PC-9 (cell line): ENCODE measurements at places on chromosomes 13 and 19. TPM values are rescaled to one million over a fixed set of nuclear protein-coding genes. Genes with fewer than 3 reads are reported as not detected.

DNA sequence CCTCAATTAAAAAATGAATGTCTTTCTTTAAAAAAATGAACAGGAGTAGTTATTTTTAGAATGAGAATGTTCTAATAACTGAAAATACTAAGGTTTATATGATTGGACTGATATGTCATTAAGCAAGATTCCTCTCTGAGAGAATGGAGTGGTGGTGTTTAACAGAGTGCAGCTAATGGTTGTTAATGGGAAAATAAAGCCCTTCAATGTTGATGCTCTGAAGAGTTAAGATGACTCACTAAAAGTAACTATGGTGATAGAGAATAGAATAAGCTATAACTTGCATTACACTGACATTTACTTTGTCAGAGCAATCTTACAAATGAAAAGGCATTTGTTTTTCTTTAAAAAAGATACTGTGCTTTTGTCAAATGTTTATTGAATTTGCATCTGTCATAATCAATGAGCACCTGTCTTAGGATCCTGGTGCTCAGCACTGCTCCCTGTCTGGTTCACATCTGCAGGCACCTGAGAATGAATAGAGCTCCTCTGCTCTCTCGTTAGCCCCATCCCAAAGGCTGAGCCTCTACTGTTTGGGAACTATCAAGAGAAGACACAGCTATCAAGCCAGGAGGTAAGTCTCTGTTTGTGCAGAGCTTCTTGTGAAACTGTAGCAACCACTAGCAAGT, 15.1 kb downstream of the PABPC3 start:
- no peaks in the 10 kb centered on the region for H3K36me3 ChIP-seq
- no peak overlapping the region for H3K4me3 ChIP-seq
- DNase-seq, result no peak
- no peak overlapping the region for H3K27ac ChIP-seq
- peaks cover 7% of the 10 kb centered on the region for H3K4me1 ChIP-seq
- peaks cover 29% of the 10 kb centered on the region for H3K27me3 ChIP-seq

Gene ZNF577
- total RNA-seq, result 5.3 and 5.4 TPM in 2 replicates

Gene ODAD3
- 0.15 and 0.39 TPM in 2 replicates for total RNA-seq

GRCh38 chr13:76677043-76677442, 209.2 kb downstream of the KCTD12 start:
- no peak overlapping the region for H3K27ac ChIP-seq
- no peaks in the 10 kb centered on the region for H3K4me1 ChIP-seq
- H3K27me3 ChIP-seq, result no peaks in the 10 kb centered on the region
- no peaks in the 10 kb centered on the region for H3K36me3 ChIP-seq
- DNase-seq, result no peak

DNA sequence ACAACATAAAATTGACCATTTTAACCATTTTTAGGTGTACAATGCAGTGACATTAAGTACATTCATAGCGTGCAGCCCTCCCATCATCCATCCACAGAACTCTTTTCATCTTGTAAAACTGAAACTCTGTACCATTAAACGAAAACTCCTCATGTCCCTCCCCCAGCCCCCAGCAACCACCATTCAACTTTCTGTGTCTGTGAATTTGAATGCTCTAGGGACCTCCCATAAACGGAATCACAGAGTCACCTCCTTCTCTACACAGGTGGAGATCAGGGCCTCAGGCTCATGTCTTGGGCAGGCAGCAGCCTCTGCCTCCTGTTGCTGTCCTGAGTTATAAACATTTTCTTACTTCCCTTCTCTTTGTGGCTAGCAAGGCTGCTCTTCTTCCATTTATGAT, 7.3 kb upstream of the CCNE1 start:
- no peaks in the 10 kb centered on the region for H3K4me1 ChIP-seq
- H3K4me3 ChIP-seq, result no peak overlapping the region
- H3K27ac ChIP-seq, result no peak overlapping the region
- H3K36me3 ChIP-seq, result no peaks in the 10 kb centered on the region
- DNase-seq, result no peak

- no peak for DNase-seq
- H3K36me3 ChIP-seq, result no peaks in the 10 kb centered on the region
- H3K4me3 ChIP-seq, result no peak overlapping the region
- H3K27ac ChIP-seq, result no peak overlapping the region
Measured at GRCh38 chr13:80070024-80070703, 270.8 kb downstream of the SPRY2 start.

GRCh38 chr19:27657271-27658051, 1555.5 kb downstream of the UQCRFS1 start:
- H3K36me3 ChIP-seq, result no peaks in the 10 kb centered on the region
- H3K4me1 ChIP-seq, result no peaks in the 10 kb centered on the region
- peaks cover 9% of the 10 kb centered on the region; the same call in 1 of the 2 replicates for H3K27me3 ChIP-seq
- DNase-seq, result no peak
- no peak overlapping the region for H3K27ac ChIP-seq
- H3K4me3 ChIP-seq, result no peak overlapping the region

Gene MEIOSIN
- total RNA-seq, result not detected in 2 replicates

Gene FGF21
- 0.41 and 0.78 TPM in 2 replicates for total RNA-seq

GRCh38 chr19:54421521-54421920, 6.3 kb downstream of the TTYH1 start:
- peaks cover 64% of the 10 kb centered on the region for H3K27me3 ChIP-seq
- H3K36me3 ChIP-seq, result no peaks in the 10 kb centered on the region
- DNase-seq, result no peak
- H3K4me1 ChIP-seq, result peaks cover 7% of the 10 kb centered on the region
- H3K27ac ChIP-seq, result no peak overlapping the region

DNA sequence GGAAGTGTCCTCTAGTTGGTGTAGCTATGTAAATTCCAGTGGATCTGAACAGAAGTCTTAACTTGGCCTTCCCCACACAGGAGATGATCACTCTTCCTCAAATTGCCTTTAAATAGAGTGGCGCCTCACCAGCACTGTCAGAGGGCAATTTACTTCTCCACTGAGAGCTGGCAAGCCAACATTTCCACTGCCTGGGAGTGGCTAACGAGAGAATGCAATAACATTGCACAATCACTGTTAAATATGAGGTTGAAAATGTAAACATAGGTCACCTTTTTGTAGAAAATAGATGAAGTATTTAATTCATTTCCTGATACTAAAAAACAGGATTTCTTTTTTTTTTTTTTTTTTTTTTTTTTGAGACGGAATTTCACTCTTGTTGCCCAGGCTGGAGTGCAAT, 55.4 kb upstream of the UBL3 start:
- no peaks in the 10 kb centered on the region for H3K36me3 ChIP-seq
- no peak overlapping the region for H3K4me3 ChIP-seq
- peak; percentile 91 for DNase-seq

Gene PSG4
- 0.24 TPM in 1 of 2 replicates, not detected in the other for total RNA-seq

Gene CD37
- not detected in 2 replicates for total RNA-seq

- H3K27ac ChIP-seq, result no peak overlapping the region
- no peaks in the 10 kb centered on the region for H3K27me3 ChIP-seq
- no peak for DNase-seq
- H3K36me3 ChIP-seq, result no peaks in the 10 kb centered on the region
- H3K4me3 ChIP-seq, result no peak overlapping the region
Measured at GRCh38 chr13:102045731-102046130, 356.1 kb downstream of the FGF14 start.

DNA sequence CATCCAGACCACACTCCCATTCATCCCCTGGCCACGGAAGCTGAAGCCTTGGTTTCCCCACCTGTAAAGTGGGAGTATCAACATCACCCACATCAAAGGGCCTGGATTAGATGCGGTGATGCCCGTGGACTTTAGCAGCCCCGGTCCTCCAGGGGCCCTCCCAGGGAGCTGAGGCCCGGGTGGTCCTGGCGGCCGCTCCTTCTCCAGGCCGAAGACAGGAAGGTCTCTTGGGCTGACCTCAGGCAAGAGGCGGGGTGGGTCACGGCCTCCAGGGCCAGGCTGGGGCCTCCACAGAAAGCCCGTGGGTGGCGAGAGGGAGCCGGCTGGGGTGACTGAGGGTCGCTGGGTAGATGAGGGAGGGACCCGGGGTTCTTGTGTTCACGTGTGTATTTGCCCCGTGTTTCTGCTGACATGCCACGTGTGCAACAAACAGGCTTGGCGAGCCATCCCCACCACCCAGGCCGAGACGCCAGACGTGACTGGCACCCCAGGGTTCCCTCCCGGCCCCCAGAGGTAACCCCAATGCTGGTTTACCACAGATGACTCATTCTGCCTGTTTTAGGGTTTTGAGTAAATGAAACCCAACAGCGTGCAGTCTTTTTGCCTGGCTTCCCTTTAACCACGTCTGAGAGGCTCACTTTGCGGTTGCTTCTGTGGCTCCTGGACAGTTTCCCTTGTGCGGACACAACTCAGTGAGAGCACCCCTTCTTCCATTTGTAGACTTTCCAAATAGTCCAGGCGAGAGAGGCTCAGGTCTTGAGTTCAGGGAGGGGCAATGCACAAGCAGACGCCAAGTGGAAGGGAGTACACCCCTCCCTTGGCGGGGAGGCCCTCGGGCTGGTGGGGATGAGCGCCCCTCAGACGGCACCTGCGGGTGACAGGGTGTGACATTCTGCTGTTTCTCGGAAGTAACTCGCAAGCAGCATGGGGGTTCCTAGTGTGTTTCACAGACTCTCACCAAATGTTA, 42.9 kb downstream of the C13orf46 start:
- no peaks in the 10 kb centered on the region for H3K36me3 ChIP-seq
- peaks cover 12% of the 10 kb centered on the region for H3K4me1 ChIP-seq
- H3K27ac ChIP-seq, result no peak overlapping the region
- no peak overlapping the region for H3K4me3 ChIP-seq

Gene TMC4
- total RNA-seq, result 175 and 194 TPM in 2 replicates

DNA sequence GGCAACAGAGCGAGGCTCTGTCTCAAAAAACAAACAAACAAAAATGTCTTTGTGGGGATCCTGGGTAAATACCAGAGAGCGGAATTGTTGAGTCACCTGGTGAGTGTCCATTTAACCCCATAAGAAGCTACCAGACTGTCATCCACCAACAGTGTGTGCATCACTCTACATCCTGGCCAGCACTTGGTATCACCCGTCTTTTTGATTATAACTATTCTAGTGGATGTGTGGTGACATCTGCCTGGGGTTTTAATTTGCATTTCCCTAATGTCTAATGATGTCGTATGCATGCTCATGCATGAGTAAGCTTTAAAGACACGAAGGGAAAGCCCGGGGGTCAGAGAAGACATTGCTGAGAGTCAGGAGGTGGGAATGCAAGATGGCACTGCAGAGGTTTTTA, 126.7 kb upstream of the MRI1 start:
- no peak for DNase-seq
- H3K27ac ChIP-seq, result no peak overlapping the region
- H3K4me3 ChIP-seq, result no peak overlapping the region
- H3K27me3 ChIP-seq, result peaks cover 83% of the 10 kb centered on the region
- H3K4me1 ChIP-seq, result no peaks in the 10 kb centered on the region

Gene OLFM2
- total RNA-seq, result 3.4 and 6.2 TPM in 2 replicates

- DNase-seq, result no peak
- H3K36me3 ChIP-seq, result no peaks in the 10 kb centered on the region
- H3K4me1 ChIP-seq, result peaks cover 13% of the 10 kb centered on the region
- H3K4me3 ChIP-seq, result no peak overlapping the region
- no peaks in the 10 kb centered on the region for H3K27me3 ChIP-seq
Measured at GRCh38 chr13:65914716-65915115, 1315.4 kb downstream of the PCDH9 start.

DNA sequence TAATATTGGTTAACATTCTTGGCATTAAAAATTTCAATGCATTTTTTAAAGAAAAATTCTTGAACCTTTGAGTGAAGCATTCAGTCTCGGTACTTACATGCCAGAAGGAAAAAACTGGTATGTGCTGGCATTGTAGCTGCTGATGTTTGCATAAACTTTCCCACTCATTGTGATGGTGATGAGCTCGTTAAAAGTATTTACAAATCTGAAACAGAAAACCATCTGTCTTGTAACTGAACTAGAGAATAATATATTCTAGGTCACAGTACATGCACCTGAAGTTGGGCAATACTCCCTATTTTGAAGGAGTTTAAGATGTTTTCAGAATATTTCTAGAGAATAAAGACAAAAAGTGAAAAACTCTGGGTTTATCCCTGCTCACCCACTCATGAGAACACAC, 64.1 kb downstream of the SLC15A1 start:
- no peaks in the 10 kb centered on the region for H3K27me3 ChIP-seq
- no peaks in the 10 kb centered on the region for H3K36me3 ChIP-seq
- no peak for DNase-seq
- H3K27ac ChIP-seq, result no peak overlapping the region

GRCh38 chr13:29081697-29082440, 261.7 kb downstream of the MTUS2 start:
- no peaks in the 10 kb centered on the region for H3K27me3 ChIP-seq
- no peaks in the 10 kb centered on the region for H3K36me3 ChIP-seq
- no peaks in the 10 kb centered on the region for H3K4me1 ChIP-seq
- no peak overlapping the region for H3K27ac ChIP-seq
- no peak overlapping the region for H3K4me3 ChIP-seq

DNA sequence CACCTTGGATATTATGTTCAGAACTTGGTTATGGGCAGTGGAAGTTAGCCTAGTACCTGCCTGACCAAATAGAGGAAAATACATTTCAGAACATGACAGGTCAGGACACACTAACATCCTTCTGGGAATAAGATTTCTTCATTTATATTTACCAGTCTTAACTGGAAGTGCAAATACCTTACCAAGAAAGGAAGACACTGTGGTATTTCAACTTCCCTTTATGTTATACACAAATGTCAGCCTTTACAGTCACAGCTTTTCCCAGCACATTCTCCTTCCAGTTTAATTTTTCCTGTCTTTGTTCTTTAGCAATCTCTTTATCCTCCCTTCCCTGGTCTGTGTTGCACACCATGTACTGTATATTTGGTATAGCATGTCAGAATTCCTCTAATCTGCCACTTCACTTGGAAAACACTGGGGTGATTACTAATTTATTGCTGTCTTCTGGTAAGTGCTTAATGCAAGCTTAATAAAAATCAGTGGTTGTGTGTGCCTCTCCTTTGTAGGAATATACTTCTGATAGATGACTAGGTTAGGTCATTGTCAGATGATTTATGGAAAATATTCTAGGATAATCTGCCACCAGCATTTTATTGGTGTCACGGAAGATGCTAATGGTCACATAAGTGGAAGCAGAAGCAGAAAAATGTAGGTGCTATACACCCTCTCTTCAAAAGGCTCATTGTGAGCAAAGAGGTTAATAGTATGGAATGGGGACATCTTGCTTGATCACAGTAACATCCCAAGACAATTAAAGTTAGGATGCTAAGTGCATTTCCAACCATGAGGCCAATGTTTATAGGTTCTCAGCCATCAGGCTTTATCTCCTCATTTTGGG, 124.3 kb upstream of the STARD13 start:
- H3K4me1 ChIP-seq, result no peaks in the 10 kb centered on the region
- no peak overlapping the region for H3K27ac ChIP-seq
- DNase-seq, result no peak
- no peaks in the 10 kb centered on the region for H3K27me3 ChIP-seq

- H3K4me1 ChIP-seq, result no peaks in the 10 kb centered on the region
- DNase-seq, result no peak
- no peak overlapping the region for H3K4me3 ChIP-seq
- peaks cover 9% of the 10 kb centered on the region; the same call in 1 of the 2 replicates for H3K36me3 ChIP-seq
Measured at GRCh38 chr19:10639836-10640235, 14.3 kb upstream of the ILF3 start.

Gene ASF1B
- 67.4 and 71.2 TPM in 2 replicates for total RNA-seq

DNA sequence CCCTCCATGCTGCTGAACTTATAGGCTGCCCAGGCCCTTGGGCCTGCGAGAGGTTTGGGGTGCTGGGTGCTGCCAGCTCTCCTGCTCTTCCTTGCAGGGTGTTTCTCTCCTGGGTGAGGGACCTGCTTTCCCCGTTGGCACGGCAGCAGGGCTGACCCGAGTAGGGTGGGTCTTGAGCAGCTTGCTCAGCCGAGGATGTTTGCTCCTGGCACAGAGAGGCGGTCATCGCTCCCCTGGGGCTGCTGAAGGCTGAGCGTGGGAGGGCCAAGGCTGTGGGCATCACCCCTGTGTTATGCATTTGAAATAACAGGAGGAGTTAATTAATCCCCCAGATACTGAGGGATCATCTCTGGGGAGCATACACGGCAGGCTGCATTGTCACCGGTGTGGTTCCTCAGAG, 5.3 kb downstream of the KCTD15 start:
- no peak overlapping the region for H3K4me3 ChIP-seq
- no peaks in the 10 kb centered on the region for H3K4me1 ChIP-seq
- H3K27me3 ChIP-seq, result no peaks in the 10 kb centered on the region
- DNase-seq, result no peak

Gene IGLON5
- total RNA-seq, result not detected in 2 replicates
